Motor neuron (in vitro differentiated cells): ENCODE measurements at places on chromosomes 7 and 10.

- no peak for ATAC-seq
These were observed 5.9 kb upstream of the BMS1 start for GRCh38 chr10:42776681-42777080.

- ATAC-seq, result peak; percentile 44
These were observed 292.5 kb downstream of the TCERG1L start for GRCh38 chr10:131018886-131019500.

GRCh38 chr7:114150689-114151088, 231.9 kb upstream of the PPP1R3A start:
- no peak for ATAC-seq

DNA sequence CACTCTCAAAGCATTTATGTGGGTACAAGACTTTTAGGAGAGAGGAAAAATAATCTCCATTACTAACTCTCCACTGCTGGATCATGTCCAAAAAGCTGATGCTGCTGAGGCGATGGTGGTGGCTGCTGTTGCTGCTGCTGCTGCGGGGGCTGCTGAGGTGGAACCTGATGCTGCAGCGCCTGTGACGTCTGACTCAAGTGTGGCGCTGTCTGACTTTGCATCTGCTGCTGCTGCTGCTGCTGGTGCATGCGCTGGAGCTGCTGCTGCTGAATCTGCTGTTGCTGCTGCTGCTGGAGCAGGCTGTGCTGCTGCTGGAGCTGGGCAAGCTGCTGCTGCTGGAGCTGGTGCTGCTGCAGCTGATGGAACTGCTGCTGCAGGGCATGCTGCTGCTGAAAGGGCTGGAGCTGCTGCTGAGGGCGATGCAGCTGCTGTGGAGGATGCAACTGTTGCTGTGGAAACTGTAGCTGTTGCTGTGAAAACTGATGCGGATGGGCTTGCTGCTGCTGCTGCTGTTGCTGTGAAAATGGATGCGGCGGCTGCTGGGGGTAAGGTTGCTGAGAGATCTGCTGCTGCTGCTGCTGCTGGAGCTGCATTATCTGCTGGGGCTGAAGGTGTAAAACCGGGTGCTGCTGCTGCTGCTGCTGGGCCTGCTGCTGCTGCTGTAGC, 34.5 kb downstream of the PAXIP1 start:
- ATAC-seq, result no peak

- no peak for ATAC-seq
These were observed 6.3 kb upstream of the ARHGAP22 start for GRCh38 chr10:48611133-48611532.

DNA sequence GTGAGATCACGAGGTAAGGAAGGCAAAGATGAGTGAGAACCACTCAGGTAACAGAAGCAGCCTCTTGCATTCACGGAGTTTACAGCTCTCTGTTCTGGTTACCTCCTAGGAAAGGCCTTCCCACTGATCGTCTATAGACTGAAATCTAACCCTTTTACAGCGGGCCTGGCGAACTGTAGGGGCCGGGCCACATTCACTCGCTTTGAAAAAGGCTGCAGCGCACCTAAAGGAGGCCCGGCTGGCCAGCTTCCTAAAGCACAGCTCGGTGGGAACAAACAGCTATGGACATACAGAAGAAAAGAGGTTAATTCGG, 565 bp downstream of the ATP5MK start:
- no peak for ATAC-seq
